ENCODE measurements at places on chromosomes 7 and 10.

DNA sequence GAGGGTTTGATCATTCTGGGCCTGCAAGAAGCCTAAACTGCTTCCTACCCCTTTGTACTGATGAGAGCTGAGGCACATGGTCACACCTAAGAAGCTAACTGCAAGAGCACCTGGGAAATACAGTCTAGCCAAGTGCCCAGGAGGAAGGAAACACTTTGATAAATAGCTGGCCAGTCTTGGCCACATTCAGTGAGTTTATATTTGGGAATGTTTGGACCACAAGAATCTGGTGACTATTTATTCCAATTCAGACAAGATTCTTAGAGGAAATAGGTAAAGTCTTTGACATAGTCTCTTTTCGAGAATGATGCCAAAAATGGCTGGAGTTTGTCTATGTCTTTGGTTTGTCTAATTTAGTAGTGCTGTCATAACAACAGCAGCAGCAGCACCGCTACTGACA is 213.6 kb downstream of the KIF20B start:
- no peak for DNase-seq

DNA sequence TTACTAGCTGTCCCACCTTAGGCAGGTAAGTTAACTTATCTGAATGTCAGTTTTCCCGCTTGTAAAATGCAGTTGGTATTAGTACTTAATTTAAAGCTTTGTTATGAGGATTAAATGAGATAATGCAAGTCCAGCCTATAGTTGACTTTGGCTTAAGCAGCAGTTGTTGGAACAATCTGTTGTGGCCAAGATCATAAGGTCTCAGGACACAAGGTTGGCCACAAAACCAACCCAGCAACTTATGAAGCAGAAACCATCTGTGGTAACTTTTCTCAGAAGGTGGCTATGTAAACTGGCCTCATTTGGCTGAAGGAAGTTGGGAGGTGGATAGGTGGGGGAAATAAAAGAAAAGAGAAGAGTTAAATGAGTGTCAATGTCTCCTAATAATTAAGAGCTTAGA is 29.4 kb downstream of the ENTPD1 start:
- DNase-seq, result no peak

DNA sequence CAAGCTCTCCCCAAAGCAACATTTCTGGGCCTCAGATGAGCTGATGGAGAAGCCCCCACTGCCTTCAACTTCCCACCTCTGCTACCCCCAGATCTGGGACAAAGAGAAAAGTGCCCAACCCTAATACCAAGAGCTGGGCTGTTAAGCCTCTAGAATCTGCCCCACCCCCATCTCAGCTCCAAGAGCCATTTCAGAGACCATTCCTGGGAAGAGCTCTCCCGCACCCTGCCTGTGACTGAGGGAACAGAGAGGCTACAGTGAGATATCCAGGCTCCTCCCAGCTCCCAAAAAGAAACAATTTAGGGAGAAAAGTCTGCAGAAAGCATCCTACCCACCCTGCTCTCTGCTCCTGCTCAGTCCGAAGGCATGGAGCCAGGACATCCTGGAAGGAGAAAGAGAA is 2.5 kb upstream of the KCNH2 start:
- no peak for DNase-seq

DNA sequence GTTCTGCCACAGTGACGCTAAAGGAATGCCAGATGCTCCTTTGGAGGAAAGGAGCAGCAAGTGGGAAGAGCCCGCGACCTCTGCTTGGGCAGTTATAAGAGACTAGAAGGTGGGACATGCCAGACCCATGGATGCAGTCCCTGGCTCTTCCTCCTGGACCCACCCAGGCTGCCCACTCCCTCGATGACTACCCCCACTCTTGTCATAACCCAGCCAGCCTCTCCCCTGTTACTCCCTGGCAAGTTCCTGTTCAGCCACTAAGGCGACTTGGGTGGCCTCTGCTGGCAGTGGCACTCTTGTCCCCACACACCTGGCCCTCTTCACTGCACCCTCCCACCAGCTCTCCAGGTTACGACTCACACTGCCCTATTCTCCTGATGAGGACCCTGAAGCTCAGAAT is 33.5 kb downstream of the COL13A1 start:
- DNase-seq, result no peak

- no peak for DNase-seq
These were observed 103.0 kb downstream of the NXPH1 start for GRCh38 chr7:8536431-8536830.

DNA sequence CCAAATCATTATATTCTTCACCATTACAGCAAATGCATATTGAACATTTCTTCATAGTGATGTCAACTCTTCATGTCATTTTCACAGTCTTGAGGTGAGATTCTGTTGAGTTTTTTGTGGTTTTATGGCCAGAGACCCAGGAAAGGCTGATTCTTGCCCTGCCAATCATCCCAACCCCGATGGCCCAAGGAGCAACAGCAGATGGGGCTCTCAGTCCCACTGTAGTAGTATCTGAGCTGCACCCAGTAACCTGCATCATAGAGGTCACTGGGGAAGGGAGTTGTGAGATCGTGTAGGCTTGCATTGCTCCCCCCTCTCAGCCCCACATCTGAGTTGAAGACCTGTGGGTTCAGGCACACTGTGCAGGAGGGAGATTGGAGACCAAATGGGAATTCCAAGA is 26.7 kb downstream of the ZSCAN25 start:
- DNase-seq, result no peak

DNA sequence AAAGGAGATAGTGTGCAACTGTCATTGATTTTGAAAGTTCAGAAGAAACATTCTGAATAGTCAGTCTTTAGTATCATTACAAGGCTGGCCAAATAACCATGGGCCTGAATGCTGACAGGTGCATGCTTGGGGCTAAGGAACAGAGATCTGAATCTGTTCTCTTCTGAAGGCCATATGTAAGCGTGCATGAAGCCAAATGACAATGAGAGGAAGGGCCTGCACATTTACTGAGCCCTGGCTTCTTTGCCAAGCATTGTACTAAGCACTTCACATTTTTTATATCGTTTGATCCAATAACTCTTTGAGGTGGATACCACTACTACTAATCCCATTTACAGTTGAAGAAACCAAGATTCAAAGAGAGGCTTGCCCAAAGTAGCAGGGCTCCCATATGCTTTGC is 22.5 kb upstream of the TIAL1 start:
- DNase-seq, result no peak

DNA sequence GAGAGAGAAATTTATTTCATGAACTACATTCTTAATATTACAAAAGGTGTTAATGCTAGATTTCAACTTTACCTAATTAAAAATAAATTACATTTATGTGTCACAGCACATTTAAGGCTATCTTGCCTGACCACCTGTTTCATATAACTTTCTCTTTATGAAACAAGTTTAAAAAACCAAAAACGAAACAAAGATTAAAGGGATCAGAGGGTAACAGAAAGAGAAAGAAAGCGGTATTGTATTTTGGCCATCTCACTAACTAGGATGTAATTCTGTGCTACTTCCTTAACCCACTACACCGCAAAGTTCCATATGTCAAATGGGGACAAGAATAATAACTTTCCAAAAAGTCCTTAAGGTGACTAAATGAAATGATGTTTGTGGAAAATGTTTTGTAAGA is 6.3 kb upstream of the RHOBTB1 start:
- DNase-seq, result no peak

DNA sequence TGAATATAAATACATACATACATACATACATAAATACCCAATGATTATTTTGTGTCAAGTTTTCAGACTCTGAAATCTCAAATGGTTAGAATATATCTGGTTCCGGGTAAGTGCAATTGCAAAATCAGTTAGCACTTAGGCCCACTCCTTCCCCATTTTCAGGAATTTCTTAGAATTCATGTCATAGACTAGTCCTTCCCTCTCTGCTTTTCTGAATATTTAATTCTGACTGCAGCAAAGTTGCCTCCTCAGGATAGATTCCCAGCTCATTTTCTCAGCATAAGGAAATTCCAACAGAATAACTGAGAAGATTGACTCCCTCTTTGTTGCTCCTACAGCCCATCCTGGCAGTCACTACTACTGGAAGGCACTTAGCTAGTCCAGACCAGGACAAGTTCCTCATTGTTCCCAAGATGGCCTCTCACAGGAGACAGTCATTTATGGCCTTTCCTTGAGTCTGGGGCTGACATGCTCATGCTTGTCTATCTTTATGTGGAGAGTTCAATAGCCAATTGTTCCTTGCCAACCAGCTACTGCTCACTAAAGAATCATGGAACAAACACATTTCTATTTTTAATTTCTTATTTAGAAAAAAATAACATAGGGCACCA is 142.9 kb upstream of the ITGB1 start:
- no peak for DNase-seq

DNA sequence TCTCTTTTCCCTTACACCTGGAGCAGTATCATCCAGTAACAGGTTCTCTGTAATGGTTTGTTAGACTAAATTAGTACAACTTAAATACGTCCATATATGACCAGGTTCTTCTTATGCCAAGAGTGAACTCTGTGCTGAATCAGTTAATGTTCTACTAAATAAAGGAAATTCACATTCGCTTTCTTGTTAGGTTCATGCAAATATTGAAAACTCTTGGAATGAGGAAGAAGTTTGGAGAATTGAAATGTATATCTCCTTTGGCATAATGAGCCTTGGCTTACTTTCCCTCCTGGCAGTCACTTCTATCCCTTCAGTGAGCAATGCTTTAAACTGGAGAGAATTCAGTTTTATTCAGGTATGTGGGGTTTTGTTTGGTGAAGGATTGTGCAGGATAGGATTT is 15.3 kb upstream of the CFAP69 start:
- DNase-seq, result no peak

DNA sequence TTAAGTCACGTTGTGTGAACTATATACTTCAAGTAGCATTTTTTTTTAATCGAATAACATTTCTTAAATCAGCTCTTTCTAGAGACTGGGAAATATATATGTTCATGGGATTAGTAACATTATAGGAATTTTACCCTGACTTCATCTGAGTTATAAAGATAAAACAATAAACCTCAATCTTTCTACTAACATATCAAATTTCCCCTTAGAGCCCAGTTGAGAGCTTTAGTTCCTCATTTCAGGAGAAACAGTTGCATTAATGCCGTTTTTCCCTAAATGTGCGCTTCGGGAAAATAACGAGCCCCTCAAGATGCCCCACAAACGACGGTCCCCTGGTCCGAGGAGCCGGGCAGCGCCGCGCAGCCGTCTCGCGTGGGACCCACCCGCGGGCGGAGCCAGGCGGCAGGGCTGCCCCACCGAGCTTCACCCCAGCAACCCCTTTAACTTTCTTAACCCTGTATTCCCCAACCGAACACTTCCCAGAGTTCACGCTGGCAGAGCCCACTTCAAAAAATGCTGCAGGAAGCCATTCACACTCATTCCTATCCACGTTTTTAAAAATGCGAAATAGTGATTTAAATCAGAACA is 152.5 kb upstream of the YAE1 start:
- DNase-seq, result no peak

DNA sequence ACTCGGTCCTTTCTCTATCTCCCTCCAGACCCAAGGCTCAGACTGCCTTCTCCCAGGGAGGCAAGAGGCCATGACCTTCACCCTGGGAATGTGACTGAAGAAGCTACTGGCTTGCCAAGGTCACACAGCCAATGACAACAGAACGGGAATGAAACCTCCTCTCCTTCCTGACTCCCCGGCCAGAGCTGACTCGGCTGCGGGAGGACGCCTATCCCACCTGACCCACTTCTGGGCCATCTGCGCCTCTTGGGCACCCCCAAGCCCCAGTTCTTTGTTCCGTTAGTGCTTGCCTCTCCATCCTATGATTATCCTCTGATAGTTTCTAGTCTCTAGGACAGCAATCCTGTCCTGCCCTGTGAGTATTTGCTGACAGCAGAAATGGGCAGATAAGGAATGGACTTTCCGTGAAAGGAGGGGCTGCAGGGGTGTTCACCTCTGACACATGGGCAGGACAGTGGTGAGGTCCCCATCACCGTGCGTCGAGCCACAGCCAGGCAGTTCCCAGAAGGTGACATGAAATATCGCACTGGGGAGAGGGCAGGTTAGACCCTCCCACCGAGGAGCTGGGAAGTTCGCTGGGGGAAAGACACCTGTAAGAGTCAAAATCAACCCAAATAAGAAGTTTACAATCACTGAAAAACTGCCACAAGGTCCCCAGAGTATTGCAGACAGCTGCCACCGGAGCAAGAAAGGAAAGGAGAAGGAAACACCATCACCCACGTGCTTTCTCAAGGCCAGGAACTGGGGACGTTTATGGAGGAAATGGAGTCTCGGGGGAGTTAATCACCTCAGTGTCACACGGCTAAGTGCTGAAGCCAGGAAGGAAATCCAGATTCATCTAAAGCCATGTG is 63.0 kb downstream of the INSIG1 start:
- no peak for DNase-seq

DNA sequence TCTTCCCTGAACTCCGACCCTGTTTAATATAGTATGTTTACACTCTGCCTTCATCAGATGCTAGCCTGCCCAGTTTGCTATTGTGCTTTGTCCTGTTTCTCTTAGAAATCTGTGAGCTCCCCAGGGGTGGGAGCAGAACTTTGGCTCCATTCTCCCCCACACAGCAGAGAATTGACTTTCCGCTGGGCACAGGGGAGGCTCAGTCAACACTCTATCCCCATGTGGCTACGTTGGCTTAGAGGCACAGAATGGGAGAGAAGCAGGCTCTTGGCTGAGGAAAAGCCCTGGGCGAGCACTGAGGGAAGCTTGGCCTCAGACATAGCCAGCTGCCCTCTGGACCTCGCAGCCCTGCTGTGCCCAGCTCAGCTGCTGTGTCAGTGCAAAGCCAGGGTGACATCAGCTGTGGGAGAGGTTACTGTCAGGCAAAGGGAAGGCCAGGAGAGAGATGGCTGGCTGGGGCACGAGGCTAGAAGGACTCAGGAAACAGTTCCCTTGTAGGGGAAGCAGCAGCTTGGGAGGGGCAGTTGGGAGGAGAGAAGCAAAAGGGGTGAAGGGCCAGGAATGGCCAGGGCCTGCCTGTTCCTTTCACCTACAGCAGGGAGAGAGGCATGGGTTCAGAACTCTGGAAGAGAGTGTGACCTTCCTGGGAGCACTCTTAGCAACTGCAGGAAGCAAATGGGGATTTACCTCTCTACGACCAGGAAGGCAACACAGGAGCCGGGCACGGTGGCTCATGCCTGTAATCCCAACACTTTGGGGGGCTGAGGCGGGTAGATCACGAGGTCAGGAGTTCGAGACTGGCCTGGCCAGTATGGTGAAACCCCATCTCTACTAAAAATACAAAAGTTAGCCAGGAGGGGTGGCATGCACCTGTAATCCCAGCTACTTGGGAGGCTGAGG is 5.8 kb upstream of the SCD start:
- no peak for DNase-seq

- no peak for DNase-seq
These were observed 90.0 kb upstream of the PAX2 start for GRCh38 chr10:100655326-100655759.

DNA sequence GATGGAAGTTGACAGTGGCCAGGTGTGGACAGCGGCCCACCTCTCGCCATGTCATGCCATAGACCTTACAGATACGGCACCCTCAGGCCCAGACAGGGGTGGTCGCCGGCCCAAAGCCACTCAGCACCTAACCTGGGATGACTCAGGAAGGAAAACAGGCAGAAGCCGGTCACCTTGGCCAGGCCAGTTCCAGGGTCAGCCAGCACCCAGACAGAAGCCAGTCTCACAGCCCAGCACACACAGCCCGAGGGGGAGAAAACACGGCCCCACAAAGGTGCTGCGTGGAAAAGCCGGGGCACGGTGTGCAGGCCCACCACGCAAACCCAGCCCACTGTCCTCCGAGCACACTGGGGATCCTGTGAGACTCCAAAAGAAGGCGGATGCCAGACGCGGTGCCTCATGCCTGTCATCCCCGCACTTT is 95.2 kb upstream of the DNAAF5 start:
- DNase-seq, result no peak

- no peak for DNase-seq
These were observed 237.1 kb downstream of the PRPF18 start for GRCh38 chr10:13823709-13824405.
